Stimulated activated CD4-positive, alpha-beta T cell treated with anti-CD3 and anti-CD28 coated beads, Interleukin-4, amount 100 ng/mL, for 24 hours (primary cell): ENCODE measurements at places on chromosomes 12 and 14.
A peak's percentile ranks its signal among the peaks of the same experiment; 100 is the strongest.

GRCh38 chr12:65699251-65699650 is 125.0 kb upstream of the HMGA2 start:
- DNase-seq, result no peak

GRCh38 chr12:52524241-52524897 is 4.2 kb upstream of the KRT5 start:
- no peak for DNase-seq

GRCh38 chr14:77151245-77151644 is 9.7 kb upstream of the ZDHHC22 start:
- no peak for DNase-seq

DNA sequence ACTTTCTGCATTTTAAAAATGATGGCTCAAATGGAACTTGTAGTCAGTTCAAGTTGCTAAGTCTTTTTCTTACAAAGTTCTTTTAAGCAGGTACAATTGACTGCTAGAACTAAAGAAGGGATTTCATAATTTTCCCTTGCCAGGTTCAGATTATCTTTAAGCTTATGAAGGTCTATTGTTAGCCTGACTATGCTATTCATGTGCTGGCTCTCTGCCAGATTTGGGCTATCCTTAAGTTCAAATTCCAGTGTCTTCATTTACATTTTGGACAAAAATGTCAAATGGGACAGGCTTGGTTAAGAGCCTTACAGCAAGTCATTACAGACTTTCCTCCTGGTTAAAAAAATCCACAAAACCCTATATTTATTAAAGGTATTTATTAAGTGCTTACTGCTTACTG is 42.3 kb downstream of the INSM2 start:
- no peak for DNase-seq

- no peak for DNase-seq
Observed at GRCh38 chr12:22474970-22475720, 69.2 kb downstream of the C2CD5 start.

DNA sequence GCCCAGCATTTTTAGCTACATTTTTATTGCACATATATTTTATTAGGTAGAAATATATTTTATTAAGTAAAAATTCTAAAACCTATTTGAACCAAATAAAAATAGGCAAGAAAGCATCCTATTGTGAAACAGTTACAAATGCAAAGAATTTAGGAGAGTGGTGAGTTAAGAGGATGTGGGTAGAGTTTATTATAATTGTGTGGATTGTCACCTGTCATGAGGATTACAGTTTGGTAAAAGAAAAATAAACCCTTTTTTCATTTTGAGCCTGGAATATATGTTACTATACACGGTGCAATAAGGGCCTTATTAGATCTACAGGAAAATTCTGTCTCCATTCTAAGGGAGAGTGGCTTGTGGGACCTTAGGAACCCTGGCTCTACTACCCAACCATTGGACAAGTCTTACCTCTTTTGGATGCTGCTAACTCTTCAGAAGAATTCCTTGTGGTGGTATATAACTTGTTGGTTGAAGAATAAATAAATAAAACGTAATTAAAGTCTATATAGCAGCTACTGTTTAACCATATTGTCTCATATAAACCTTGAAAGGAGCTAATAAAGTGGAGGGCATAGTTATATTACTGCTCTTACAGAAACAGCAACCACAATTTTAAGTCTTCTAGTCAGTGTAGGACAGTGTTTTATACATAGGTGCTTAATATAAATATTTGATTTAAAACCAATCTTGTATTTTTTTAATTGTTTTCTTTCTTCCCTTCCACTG is 67.8 kb downstream of the FGD4 start:
- no peak for DNase-seq

DNA sequence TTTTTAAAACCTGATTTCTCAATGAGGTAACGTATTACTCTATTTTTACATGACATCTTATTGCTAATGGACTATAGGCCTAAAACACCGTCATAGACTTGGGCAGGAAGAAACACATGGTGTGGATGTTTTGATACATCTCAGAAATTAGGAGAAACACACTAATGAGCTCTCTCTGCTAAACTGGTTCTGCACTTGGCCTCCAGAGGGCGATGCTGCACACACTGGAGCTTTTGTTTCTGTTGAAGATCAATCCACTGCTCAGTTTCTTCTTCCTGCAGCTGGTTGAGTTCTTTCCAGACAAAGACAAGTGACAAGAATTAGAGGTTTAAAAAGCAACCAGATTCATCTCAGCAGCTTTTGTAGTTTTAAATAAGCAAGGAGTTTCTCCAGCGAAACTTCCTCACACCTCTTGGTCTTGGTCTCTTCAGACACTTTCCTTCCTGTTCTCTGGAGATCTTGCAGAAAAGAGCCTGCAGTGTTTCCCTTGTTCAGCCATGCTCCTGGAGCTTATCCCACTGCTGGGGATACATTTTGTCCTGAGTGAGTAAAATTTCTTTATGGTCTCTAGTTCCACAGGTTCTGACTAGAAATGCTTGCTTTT is 178.5 kb upstream of the OR4E1 start:
- peak; percentile 76 for DNase-seq

DNA sequence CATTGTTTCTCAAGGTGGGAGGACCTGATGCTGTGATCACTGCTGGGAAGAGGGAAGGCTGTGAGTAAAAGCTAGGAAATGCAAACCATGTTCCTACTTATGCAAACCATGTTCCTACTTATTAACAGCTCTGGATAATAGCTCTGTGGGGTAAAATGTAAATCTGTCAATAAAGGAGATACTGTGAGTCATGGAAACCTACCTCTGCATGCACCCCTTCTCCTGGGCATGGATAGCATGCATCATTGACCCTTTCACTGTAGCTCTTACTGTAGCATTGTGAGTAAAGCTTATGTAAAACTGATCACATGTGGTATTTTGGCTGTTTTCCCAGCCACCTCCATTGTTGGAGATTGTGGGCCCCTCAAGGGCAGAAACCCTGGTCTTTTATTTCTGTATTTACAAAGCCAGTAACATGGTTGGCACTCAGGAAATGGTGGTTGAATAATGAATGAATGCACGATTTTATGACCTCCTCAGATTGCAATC is 253.7 kb downstream of the GRIN2B start:
- DNase-seq, result no peak

GRCh38 chr12:122614839-122615238 is 87.8 kb downstream of the KNTC1 start:
- no peak for DNase-seq

GRCh38 chr12:50633955-50634354 is 129.2 kb downstream of the DIP2B start:
- DNase-seq, result no peak

GRCh38 chr12:61523276-61523992 is 736.8 kb upstream of the USP15 start:
- no peak for DNase-seq

DNA sequence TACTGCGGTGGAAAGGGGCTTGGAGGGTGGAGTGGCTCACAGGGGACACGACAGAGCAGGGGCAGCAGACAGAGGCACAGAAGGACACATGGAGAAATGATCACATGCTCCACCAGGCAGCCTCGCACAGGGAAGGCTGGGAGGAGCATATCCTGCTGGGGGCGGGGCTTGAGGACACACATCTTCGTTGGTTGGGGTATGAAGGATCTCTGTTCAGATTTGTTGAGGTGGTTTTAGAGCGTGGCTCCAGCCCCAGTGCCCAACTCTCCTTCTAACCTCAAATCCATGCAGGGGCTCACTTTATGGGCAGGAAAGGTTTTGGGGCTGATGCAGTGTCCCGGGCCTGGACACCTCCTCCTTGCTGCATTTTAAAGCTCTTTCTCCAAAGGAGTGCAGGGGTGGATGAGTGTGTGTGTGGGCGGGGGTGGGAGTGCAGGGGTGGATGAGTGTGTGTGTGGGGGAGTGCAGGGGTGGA is 733 bp upstream of the P3H3 start:
- DNase-seq, result peak; percentile 54

GRCh38 chr12:111322336-111323250 is 46.3 kb downstream of the PHETA1 start:
- DNase-seq, result no peak

GRCh38 chr12:110853836-110854235 is 7.0 kb downstream of the CCDC63 start:
- DNase-seq, result no peak

GRCh38 chr12:52139579-52140062 is 52.2 kb downstream of the KRT80 start:
- DNase-seq, result peak; percentile 48

- no peak for DNase-seq
Observed at GRCh38 chr14:75147423-75148071, 20.7 kb upstream of the NEK9 start.

GRCh38 chr12:24608637-24609285 is 340.1 kb downstream of the BCAT1 start:
- DNase-seq, result no peak

DNA sequence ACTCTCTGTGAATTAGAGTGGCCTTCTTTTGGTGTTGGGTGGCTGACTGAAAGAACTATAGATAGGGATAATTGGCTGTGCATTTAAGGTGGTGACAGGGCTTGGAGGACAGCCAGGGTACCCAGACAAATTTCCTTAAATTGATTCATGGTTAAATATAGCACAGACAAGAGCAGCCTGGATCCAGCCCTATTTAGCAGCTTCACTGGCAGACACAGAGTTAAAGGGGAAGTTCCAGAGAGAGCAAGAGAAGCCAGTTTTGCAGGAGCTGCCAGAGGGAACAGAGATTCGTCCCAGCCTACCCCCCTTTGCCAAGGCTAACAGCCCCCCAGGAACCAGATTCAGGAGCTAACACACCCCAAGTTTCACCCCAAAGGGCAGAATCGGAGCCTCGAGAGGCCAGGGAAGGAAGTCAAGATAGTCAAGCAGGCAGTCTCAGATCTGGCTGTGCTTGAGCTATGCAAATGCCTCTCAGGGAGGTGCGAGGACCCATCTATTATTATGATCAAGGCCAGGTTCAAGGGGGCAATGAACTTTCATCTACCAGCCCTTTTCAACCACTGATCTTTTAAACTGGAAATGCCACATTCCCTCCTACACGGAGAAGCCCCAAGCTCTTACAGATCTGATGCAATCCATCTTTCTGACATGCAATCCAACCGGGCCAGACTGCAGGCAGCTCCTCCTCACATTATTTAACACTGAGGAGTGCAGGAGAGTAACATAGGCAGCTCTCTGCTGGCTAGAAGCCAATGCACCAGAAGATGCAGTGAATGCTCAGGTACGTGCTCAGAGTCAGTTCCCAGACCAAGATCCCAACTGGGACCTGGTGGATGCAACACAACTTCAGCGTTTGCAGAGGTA is 58.2 kb downstream of the DHRS2 start:
- DNase-seq, result no peak

GRCh38 chr12:40338071-40338470 is 113.3 kb downstream of the LRRK2 start:
- DNase-seq, result no peak

GRCh38 chr14:55440385-55440784 is at the start of gene TBPL2:
TBPL2 (minus strand) TSS chr14:55440616; CDS start chr14:55440449, 167 bp downstream.
- DNase-seq, result no peak

DNA sequence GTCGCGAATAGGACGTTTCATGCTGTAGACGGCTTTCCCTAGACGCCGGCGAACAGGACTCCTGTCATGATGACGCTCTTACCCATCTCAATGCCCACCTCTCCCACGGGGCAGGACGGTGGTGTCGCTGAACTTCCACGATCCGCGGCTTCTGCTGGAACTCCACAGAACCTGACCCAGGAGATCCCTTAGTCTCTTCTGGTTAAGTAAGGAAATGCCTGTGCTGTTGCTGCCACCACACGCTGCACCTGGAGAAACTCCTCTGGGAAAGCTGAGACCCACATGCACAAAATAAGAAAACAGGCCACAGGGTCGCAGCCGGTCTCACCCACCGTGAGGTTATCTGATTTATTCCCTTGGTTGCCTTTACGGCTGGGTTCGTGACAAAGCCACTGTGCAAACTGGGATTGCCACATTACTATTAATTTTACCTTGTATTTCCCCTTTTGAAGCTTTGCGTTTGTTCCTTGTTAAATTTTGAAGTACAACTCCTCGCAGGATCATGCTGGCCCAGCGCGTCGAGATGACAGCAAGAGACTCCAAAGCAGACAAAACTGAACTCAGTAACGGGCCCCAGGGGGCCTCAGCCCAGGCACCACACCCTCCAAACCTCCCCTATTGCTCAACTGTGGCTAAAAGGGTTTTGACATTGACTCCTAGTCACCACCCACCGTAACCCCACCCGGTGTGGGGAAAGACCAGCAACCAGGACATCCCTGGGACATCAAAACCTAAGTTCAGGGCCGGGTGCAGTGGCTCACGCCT is 9.2 kb upstream of the MMP17 start:
- DNase-seq, result no peak

DNA sequence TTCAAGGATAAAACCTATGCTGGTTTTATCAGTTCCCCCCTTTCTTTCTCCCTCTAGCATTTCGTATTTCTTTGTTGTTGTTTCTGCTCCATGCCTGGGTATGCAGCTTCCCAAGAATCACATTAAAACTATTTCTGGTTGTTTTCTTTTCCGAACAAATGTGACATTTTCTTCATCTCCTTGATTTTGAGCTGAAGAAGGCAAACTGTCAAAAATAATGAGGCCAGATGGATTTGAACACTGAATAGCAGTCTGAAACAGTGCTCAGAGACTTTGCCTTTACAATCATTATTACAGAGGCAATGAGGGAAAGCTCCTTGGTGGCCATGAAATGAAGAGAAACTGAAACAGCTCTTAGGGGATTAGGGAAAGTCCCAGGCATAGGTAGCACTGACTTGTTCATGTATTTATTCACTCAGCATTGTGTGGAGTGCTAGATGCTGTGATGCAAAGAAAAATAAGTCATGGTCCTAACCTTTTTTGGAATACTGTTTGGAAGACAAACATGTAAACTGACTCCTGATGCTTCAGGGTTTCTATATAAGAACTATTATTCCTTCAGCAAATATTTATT is 319.5 kb downstream of the FUT8 start:
- DNase-seq, result peak; percentile 11

DNA sequence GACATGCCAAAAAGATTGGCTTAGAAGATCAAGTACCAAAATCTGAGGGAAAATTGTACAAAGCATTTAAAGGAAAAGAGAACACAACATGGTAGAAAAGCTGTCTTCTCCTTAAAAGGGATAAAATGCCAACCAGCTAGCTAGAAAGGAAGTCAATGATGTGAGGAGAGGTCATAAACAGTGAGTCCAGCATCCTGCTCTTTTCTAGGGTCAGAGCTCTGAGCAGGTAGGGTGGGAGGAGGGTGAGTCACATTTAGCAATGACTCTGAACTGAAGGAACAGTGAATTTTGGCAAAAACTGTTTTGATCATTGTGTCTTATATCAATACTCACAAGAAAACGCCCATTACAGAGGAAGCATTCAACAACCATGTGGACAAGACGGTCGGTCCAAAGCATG is 322.3 kb downstream of the DAD1 start:
- no peak for DNase-seq
